ENCODE measurements at places on chromosomes 5 and 9. TPM values are rescaled to one million over a fixed set of nuclear protein-coding genes. Genes with fewer than 3 reads are reported as not detected.

GRCh38 chr5:103542441-103542840 is 20.1 kb downstream of the NUDT12 start:
- no peak for DNase-seq

GRCh38 chr5:53089481-53089991 is 20.0 kb downstream of the MOCS2 start:
- no peak for DNase-seq

GRCh38 chr5:116757326-116757725 is 182.7 kb upstream of the SEMA6A start:
- DNase-seq = no peak

- no peak for DNase-seq
Measured at GRCh38 chr9:120940573-120940972, 14.0 kb upstream of the TRAF1 start.

GRCh38 chr5:81530919-81531318 is 137.0 kb upstream of the ACOT12 start:
- DNase-seq = no peak

The LECT2 gene
- polyA plus RNA-seq = not detected

GRCh38 chr5:72817671-72818266 is 1.3 kb downstream of the TNPO1 start:
- DNase-seq = no peak

GRCh38 chr5:42422656-42423280 is 471 bp upstream of the GHR start:
- DNase-seq = no peak

The ARL10 gene
- polyA plus RNA-seq = 5.6 TPM

- no peak for DNase-seq
Measured at GRCh38 chr5:34923694-34924461, 5.5 kb upstream of the DNAJC21 start.

DNA sequence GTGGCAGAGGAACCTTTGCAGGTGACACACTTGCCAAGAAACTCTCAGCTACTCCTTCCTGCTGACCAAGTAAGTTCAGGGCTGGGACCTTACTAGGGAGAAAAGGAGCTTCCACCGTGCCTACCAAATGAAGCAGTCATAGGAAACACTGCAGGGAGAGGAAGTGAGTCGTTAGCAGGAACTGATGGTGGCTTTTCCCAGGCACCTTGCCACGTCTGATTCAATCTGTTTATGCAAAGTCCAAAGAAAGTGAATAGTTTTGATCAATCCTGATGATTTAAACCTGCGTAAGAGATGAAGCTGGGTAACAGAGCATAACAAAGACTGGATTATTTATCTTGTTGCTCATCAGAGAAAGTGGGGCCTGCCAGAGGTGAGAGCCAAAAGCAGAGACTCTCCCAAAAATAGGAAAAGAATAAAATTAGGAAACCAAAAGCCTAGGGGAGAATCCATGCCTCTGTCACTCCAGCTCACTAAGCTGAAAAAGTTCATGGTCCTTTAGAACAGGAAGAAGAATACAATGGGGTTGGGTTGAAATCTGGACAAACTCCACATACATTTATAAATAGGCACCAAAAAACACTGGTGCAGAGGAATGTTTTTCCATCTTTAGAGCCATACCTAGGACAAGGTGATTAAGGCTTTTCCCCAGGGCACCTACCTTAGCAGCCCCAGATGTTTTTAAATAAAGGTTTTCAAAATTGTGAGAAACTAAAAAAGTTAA is 9.3 kb upstream of the PFDN1 start:
- DNase-seq = peak; percentile 58

The LCN9 gene
- not detected for polyA plus RNA-seq

The MYMK gene
- not detected for polyA plus RNA-seq

The TSTD2 gene
- polyA plus RNA-seq = 14.0 TPM

- DNase-seq = no peak
Measured at GRCh38 chr9:126883636-126884035, 23.2 kb downstream of the ZBTB34 start.

GRCh38 chr5:137696481-137696880 is 39.4 kb downstream of the KLHL3 start:
- DNase-seq = no peak

- DNase-seq = no peak
Measured at GRCh38 chr9:88183798-88184495, 45.7 kb upstream of the SPATA31C2 start.

- no peak for DNase-seq
Measured at GRCh38 chr9:81632599-81632998, 56.7 kb downstream of the TLE1 start.

The OLFML2A gene
- polyA plus RNA-seq = 15.1 TPM

- no peak for DNase-seq
Measured at GRCh38 chr5:3839151-3839550, 243.5 kb downstream of the IRX1 start.

- no peak for DNase-seq
Measured at GRCh38 chr5:176589039-176589769, 20.8 kb downstream of the GPRIN1 start.

- no peak for DNase-seq
Measured at GRCh38 chr5:67100301-67100700, 96.3 kb downstream of the CD180 start.

DNA sequence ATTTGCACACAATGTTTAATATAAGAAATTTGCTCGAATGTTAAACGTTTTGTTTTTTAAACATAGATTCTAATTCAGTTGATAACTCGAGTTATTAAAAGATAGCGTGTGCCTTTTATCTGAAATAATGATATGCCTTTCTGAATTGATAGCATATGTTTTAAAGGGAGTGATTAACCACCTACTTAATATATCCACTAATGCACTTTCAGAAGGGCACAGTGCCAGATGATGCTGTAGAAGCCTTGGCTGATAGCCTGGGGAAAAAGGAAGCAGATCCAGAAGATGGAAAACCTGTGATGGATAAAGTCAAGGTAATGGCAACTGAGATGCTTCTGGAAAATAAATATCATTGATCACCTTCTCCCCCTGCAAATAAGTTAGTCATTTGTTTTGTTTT is 53.9 kb downstream of the ERAP1 start:
- DNase-seq = no peak

The ARSI gene
- 0.25 TPM for polyA plus RNA-seq

Data from right cardiac atrium (tissue), 5 donors.